ENCODE measurements at places on chromosomes 12 and 14. TPM values are rescaled to one million over a fixed set of nuclear protein-coding genes. Genes with fewer than 3 reads are reported as not detected.

DNA sequence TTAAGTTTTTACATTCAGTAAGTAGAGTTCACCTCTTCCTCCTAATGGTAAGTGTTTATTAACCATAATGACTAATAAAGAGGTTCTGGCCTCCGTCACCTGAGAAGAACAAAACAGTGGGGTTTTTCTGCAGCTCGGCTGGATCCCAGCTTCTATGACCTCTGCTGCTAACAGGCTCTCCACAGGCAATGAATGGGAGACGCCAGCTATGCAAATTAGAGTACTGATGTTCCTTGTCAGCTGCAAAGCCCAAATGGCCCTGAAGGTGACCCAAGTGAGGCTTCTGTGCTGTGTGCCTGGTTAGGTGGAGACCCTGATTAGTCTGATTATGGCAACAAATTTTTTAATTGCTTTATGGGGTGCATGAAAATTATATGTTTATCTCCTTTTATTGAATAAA is 218.1 kb downstream of the APAF1 start:
- no peak for DNase-seq

- no peak for DNase-seq
These were observed 8.0 kb upstream of the SSTR1 start for GRCh38 chr14:38199739-38200138.

The LMO3 gene
- 0.51 TPM for polyA plus RNA-seq

The CCDC198 gene
- polyA plus RNA-seq, result not detected

- no peak for DNase-seq
These were observed 12.3 kb downstream of the PPHLN1 start for GRCh38 chr12:42338280-42338679.

The OAS3 gene
- 1.7 TPM for polyA plus RNA-seq

The FAM181A gene
- polyA plus RNA-seq, result 0.32 TPM

- DNase-seq, result no peak
These were observed 18.0 kb upstream of the NRDE2 start for GRCh38 chr14:90349739-90350138.

- no peak for DNase-seq
These were observed 10.4 kb downstream of the SERPINA1 start for GRCh38 chr14:94377866-94378470.

The MANSC1 gene
- 3.6 TPM for polyA plus RNA-seq

GRCh38 chr12:113244478-113244958 is 23.3 kb downstream of the TPCN1 start:
- no peak for DNase-seq

- DNase-seq, result no peak
These were observed 35.3 kb downstream of the VWF start for GRCh38 chr12:6088921-6089747.

DNA sequence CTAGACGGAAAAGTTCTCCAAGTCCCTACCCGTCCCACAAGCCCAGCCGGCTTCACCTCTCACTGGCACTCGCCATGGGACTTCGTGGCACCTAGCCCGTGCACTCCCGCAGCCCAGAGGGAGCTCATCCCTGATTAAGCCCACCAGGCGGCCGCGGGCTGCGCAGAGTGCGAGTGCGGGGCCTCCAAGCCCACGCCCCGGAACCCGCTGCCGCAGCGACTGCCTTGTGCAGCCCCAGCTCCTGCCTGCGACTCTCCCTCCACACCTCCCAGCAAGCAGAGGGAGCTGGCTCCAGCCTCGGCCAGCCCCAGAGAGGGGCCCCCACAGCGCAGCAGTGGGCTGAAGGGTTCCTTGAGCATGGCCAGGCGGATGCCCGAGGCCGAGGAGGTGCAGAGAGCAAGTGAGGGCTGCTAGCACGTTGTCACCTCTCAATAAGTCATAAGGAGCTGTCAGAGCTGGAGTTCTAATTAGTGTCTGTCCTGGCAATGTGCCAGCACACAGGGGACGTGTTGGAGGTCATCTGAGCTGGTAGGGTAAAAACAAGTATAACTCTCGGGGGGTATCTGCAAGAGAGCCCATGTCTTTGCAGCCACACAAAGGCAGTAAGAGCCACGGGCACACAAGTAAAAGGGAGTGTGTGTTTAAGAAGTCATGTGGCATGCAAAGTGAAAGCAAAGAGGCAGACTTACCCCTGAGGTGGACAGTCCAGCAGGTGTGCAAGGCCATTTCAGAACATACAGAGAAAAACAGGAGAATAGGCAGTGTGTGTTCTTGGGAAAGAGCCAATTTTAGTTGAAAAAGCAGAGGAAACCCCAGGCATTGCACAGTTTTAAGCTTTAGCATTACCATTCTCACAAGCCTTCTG is 27.1 kb upstream of the TMTC2 start:
- no peak for DNase-seq

The MGAT4C gene
- polyA plus RNA-seq, result 0.07 TPM

GRCh38 chr12:49750027-49750995 is 9.0 kb downstream of the TMBIM6 start:
- DNase-seq, result no peak

- no peak for DNase-seq
These were observed 50.1 kb downstream of the CCDC88C start for GRCh38 chr14:91367173-91368171.

- DNase-seq, result no peak
These were observed 1822.4 kb upstream of the SEL1L start for GRCh38 chr14:83356080-83356479.

The OVCH1 gene
- 0.19 TPM for polyA plus RNA-seq

The RPS29 gene
- polyA plus RNA-seq, result 3,711 TPM

DNA sequence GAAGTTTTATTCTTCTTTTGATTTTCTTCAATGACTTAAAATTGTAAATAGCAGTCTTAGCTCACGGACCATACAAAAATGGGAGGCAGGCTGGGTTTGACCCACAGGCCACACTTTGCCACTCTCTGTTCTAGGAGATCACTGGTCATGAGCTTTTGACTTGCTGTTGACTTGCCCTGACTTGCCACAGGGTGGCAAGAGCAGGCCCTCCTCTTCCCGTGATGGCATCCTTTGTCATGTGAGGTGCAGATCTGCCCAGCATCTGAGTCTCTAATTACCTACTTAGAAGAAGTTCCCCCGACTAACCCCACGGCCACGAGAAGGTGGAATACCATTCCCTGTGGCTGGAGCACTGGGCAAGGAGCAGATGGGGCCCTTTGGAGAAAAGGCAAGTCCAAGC is 81.0 kb upstream of the SCAF11 start:
- DNase-seq, result no peak

GRCh38 chr14:61113561-61114225 is 132.6 kb downstream of the SLC38A6 start:
- DNase-seq, result no peak

DNA sequence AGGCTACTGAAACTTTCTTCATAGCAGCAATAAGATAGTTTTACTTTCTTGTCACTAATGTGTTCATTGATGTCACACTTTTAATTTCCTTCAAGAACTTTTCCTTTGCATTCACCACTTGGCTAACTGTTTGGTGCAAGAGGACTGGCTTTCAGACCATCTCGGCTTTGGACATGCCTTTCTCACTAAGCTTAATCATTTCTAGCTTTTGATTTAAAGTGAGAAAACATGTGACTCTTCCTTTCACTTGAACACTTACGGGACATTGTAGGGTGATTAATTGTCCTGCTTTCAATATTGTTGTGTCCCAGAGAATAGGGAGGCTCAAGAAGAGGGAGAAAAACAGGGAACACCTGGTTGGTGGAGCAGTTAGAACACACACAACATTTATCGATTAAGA is 41.9 kb downstream of the IFNG start:
- DNase-seq, result no peak

The SOAT2 gene
- polyA plus RNA-seq, result 0.07 TPM

- DNase-seq, result no peak
These were observed 2.8 kb downstream of the ARHGEF40 start for GRCh38 chr14:21072781-21073339.

DNA sequence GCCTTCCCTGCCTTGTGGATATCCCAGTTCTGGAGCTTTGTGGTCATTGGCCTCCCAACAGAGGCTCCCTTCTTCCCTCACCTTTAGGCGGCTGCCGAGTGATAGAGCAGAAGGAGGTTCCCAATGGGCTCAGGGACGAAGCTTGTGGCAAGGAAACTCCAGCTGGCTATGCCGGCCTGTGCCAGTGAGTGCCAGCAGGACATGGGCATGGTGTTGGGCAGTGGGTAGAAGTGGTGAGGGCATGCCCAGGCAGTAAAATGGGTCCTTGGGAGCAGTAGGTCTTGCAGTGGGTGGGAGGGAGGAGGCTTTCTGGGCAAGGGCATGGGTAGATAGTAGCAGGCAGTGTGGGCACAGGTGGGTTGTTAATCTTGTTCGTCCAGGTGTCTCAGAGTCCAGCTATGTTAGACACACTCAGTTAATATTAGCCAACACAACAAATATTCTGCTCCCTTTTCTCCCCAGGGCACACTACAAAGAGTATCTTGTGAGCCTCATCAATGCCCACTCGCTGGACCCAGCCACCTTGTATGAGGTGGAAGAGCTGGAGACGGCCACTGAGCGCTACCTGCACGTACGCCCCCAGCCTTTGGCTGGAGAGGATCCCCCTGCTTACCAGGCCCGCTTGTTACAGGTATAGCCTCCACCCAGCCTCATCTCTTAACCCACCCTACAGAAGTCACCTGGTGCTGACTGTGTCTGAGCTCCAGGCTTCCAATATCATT is 1.1 kb upstream of the IRF9 start:
- peak; percentile 47 for DNase-seq

DNA sequence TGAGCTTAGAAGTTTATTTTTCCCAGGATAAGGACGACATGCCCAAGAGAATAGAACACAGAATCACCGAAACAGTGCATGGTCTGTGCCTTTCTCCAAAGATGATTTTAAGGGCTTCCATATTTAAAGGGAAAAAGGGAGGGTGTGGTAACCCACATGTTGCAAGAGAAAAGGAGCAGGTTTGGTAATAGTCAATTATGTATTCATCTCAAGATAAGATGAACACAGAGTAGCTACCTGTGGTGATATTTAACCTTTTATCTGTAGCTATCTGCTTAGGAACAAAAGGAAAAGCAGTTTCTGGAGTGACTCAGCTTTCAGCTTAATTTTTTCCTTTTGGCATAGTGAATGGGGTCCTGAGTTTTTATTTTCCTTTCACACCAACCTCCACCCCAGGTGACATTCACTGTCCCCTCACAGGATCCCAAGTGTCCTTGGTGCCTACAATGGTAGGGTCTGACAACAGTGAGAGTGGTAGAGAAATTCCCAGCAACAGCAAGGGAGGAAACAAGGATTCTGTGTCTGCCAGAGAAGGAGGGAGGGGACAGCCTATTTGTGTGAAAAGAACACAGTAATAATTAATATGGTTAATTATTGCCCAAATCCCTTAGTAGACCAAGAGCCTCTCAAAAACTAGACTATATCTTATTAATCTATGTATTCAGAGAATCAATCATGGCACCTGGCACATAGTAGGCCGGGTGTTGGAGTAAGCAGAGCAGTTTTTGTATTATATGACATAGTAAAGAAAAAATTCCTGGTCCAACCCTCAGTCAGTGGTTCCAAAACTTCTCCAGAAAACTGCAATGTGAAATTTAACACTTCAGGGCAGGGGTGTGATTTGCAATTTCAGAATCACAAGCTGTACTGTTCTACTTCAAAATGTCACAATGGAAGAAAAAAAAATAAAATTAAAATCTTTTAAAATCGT is 154.5 kb downstream of the PHLDA1 start:
- no peak for DNase-seq

The ANKS1B gene
- polyA plus RNA-seq, result 0.46 TPM

- DNase-seq, result no peak
These were observed 13.5 kb downstream of the CFAP73 start for GRCh38 chr12:113163030-113163360.

The CIROP gene
- polyA plus RNA-seq, result 0.03 TPM

The MYBPC1 gene
- 1,084 TPM for polyA plus RNA-seq

DNA sequence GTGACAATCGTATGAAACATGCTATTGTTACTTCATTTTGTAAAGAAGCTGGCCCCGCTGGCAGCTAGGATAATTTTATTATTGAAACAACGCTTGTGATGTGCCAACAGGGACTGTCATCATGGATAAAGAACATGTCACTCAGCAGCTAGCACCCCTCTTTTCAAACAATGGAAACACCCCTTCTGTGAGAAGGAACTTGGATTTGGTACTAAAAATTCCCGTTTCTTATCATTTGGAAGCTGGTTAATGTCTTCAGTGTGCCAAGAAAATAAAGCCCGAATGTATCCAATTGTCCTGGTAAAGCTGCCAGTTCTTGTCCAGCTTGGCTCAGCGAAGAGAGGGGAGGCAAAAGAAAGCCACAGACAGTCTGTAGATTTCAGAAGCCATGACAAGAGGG is 186.6 kb downstream of the PHLDA1 start:
- no peak for DNase-seq

The TAS2R8 gene
- not detected for polyA plus RNA-seq

The GRIP1 gene
- polyA plus RNA-seq, result 0.53 TPM

DNA sequence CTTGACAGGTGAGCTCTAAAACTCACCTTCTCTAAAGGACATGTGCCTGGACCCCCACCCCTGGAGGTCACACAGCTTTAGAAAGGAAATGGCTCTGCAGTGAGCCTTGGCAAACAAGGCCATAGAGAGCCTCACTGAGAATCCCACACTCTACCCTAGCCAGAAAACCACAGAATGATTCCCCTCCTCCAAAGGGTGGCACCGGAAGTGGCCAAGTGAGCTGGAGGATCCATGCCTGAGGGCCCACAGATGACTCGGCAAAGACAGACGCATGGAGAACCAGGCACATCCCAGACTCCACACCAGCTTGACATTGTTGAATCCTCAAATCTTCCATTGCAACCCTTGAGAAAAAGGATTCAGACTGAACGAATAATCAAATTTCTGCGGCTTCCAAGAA is 54.2 kb upstream of the PTHLH start:
- DNase-seq, result no peak

The TSHR gene
- 0.12 TPM for polyA plus RNA-seq

The FLRT2 gene
- polyA plus RNA-seq, result 1.3 TPM

DNA sequence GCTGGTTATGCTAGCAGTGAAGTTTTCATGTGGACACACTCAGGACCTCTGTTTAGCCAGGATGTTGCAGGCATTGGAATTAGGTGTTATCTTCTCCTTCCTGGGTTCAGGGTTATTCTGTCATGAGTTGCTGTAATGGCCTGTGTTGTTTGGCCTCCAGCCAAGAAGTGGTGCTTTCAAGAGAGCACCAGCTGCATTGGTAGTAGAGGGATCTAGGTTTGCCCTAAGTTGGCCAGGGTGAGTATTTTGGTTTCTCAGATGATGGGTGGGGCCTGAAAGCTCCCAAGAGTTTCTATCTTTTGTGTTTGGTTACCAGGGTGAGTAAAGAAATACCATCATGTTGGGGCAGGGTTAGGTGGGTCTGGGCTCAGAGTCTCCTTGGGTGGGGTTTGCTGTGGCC is 2.7 kb upstream of the GZMH start:
- no peak for DNase-seq

DNA sequence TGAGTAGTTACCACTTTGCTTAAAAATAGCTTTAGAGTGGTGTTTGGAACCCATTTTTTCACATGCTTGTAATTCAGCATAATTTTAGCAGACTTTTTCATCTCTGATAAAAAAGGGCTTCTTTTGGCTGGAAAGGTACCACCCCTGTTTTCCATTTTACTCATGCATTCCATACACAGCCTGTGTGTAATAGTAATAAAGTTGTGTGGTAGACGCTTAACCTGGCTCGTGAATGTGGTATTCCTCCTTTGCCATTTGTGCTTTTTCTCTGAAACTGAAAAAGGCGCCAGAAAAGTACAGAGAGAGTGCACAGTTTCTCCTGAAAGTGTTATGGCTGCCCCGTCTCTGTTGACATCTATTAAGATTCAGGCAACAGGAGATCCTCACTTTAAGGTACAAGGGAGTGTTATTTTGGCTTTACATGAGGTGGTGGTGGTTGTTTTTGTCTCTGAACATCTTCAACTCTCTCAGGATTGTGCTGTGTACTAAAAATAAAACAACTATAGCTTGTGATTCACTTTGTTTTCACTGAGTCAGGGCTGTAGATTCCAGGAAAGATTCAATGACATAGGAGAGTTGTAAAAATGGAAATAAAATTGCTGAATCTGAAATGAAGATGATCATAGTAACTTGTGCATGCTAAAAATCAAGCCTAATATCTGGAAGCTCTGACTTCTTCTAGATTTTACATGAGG is 45.6 kb upstream of the MIS18BP1 start:
- no peak for DNase-seq
